LNCaP clone FGC (cell line): ENCODE measurements at places on chromosomes 4 and X.
A peak's percentile ranks its signal among the peaks of the same experiment; 100 is the strongest.

DNA sequence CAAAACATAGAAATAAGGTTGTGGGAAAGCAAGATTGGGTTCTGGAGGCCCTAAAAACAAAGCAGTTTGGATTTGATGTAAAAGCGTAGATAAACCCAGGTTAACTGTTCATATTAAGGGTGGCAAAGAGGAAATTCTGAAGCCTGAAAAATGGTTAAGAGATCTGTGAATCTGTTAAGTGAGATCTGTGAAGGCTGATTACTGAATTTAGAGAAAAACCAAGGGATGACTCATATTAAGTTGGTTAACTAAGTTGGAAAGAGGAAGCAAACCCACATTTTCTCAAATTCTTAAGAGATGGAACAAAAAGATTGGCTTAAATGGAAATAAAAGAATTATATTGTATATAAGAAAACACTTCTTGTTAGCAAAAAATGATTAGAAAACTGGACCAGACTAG is 22.8 kb downstream of the GPAT3 start:
- DNase-seq: no peak

GRCh38 chr4:145825255-145825654 is 113.4 kb downstream of the ZNF827 start:
- no peak for DNase-seq

DNA sequence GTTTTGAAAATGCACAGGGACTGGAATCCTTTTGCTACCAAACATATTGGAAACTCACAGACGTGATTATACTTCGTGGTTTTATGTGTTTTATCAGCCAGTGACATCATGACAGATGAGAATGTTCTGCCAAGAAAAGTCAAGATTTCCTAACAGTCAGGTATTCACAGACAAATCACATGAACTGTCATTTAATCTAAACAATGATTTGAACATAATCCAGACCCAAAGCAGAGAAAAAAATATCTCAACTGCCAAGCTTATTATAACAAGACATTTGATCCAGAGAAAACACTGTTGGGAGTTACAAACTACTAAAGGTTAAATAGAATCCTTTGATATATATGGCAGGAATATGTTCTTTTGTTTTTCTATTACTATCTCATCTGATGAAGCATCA is 635.9 kb upstream of the FRG1 start:
- no peak for DNase-seq

DNA sequence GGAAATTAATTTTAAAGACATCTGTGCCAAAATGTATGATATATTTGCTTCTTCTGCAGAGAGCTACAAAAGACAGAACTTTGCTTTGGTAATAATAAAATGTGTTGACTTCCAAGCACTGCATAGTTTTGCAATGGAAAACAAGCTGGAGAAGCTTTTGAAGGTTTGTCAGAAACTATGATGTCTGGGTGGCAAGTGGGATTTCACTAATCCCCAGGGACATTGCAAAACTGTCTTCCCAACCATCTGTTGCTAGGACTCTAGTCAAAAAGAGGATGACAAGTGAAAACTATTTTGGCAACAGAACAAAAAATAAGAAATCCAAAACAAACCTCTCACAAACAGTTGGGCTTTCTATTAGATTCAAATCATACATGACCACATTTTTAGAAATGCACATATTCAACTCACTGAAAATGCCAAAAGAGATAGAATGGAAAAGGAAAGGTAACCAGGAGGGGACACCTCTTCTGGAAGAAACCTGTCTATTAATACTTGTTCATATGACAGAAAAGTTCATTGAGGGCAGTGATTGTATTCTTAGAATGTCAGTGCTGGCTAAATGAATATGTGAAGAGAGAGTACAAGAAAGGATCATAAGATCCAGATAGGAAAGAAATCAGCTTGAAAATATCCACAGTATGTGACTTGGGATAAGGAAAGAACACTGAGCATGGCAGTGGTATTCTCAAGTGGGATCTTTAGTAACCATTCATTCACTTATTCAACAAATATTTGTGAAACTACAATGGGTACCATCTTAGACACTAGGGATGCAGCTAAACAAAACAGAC is 228.0 kb downstream of the RASL11B start:
- DNase-seq: no peak

- DNase-seq: peak; percentile 27
These were observed 49.4 kb downstream of the RPS6KA3 start for GRCh38 chrX:20217271-20217670.

DNA sequence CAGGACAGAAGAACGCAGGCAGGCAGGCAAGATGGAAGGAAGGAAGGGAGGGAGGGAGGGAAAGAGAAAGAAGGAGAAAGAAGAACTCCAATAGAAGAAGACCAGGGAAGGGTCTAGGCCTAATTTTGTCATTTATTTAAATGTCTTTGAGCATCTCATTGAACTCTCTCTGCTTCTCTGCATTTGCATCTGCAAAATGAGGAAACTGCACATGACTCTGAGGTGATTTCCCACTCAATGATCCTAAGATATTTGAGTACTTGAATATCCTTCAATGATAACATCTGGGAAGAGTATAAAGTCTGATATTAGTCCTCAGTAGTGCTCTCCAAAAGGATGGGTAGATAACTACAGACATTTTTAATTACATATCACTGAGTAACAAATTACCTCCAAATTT is 33.1 kb upstream of the RBPJ start:
- no peak for DNase-seq

- no peak for DNase-seq
These were observed 49.5 kb upstream of the SLC25A4 start for GRCh38 chr4:185093603-185094002.

- DNase-seq: no peak
These were observed 1.2 kb downstream of the NEK1 start for GRCh38 chr4:169611157-169611556.

GRCh38 chr4:91596718-91597117 is 707.0 kb upstream of the GRID2 start:
- no peak for DNase-seq

- DNase-seq: no peak
These were observed 110.9 kb downstream of the FRAS1 start for GRCh38 chr4:78168029-78168428.

DNA sequence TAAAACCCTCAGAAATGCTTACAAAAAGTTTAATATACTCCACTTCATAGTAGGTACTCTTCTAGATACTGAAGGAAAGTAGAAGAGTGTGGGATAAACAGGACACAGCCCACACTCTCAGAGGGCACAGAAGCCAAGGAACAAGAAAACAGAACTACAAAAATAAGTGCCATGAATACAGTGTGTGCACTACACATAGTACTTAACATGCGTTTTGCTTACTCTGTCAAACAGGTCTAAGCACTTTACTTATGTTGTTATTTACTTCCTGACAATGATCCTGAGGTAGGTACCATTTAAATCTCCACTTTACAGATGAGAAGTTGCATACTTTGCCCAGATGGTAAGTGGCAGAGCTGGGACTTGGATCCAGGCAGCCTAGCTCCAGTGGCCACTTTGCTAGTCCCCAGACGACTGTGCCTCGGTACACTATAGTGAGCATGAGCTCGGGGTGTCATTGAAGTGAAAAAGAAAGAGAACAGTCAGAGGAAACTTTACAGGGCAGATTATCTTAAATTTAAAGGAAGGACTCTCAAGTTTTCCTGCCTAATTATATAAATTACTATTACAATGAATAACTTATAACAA is 120.3 kb downstream of the BANK1 start:
- DNase-seq: no peak

DNA sequence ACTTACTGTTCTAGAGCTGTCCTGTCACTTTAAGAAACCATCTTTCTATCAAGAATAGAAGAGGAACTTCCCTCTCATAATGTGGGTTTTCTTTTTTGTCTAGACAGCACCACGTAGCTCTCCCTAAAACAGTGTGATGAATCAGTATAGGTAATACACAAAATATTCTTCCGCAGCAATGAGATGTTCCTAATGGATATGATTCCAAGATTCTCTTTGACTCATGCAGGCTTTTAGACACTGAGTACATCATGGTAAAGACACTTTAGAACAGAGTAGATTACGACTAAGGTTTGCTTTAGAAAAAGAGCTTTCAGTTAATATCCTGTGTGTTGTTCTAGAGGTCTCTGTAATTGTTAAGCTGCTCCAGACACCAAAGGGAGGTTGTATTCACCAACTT is 69.8 kb downstream of the PTTG2 start:
- DNase-seq: no peak

DNA sequence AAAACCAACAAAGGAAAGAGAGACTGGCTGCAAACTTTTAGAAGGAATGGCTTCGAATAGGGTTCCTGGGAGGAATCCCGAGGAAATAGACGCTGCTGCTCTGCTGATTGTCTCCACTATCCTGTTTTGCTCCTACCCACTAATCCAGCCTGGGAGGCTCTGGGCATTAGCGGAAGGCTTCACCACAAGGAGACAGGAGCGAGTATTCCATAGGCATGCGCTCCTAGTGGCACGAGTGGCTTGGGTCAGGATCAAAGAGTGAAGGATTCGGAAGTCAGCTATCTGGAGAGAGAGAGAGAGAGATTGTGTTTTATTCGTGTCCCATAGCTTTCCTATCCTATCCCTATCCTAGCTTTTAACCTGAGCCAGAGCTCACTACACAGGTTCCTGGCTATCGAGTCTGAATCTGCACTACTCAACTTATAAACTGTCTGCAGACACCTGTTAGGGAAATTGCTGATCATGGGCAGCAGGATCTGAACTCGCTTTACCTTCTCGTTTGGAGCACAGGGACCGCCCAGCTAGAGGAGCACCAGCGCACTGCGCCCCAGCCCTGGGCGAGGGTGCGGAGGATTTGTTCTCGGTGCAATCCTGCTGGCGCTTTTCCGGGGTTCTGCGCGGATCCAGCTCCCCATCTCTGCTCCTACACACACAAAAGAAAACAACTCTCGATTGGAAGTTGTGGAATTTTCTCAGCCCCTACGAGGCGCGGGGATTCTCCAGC is 740 bp upstream of the NPY2R start:
- DNase-seq: no peak

DNA sequence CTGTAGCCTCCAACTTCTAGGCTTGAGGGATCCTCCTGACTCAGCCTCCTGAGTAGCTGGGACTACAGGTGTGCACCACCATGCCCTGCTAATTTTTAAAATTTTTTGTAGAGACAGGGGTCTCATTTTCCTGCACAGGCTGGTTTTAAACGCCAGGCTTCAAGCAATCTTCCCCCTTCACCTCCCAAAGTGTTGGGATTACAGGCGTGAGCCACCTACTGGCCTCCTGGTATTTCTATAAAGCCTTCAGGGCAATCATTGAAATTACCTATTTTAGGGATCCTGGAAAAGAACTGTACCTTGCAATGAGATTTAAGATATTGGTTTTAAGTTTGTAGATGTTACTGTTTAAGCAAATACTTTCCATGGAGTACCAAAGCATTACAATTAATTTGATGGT is 13.5 kb upstream of the PLS3 start:
- no peak for DNase-seq

DNA sequence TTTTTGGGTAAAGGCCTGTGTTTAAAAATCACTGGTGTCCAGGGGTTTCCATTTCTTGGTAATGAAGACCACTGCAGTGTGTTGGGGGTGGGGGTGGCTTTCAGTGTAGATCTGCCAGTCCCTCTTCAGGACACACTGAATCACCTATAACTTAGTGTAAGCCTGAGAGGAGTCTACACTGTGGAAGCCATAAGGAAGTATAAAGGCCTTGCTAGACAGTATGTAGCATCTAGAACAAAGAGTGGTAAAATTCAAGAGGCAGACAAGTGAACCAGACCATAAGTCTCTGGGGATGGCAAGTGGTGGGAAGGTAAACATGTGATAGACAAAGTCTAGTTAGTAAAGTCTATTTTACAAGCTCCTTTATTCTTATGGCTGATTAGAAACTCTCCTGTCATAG is 191.8 kb downstream of the CCNG2 start:
- no peak for DNase-seq

GRCh38 chrX:65517923-65518322 is 16.7 kb downstream of the LAS1L start:
- DNase-seq: no peak

DNA sequence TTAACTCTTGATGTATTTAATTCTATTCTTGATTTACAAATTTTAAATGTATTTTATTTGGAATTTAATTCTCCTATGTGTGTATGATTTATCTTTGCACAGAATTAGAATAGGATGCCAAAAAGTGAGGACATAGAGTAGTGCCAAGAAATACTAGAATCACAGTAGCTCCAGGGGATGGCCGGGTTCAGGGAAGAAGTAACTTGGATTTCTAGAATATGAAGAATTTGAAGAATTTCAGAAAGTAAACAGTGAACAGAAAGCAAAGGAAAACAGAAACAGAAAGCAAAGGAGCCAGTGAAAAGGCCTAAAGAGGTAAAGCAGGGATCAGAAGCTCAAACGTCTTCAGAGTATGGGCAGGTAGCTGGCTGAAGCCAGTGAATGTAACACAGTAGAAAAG is 1187.6 kb downstream of the RPA4 start:
- no peak for DNase-seq

GRCh38 chrX:24027086-24027485 is at the start of gene KLHL15:
Gene KLHL15, minus strand, starts transcription at chrX:24027186. Its CDS starts 20,493 bp downstream, at chrX:24006693.
- no peak for DNase-seq

GRCh38 chr4:78297116-78297800 is 240.1 kb downstream of the FRAS1 start:
- no peak for DNase-seq

- no peak for DNase-seq
These were observed 60.3 kb downstream of the PRKX start for GRCh38 chrX:3653111-3653510.

DNA sequence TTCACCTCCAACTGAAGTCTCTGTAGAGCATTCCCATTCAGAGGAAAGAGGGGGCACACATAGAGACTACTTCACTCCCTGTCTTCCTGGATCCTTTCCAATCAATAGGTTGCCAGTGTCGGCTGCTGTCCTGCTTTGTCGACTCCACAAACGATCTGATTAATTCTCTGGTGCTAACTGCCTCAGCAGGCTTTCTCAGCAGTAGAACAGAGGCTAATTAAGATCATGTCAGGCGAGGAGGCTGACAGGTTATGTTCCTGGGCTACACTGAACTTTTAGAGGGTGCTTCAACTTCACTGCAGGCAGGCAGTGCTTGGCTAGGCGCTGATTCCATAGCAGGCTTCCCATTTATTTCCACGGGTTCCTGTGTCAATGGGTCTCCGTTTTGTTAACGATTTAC is 79.2 kb downstream of the GRIA3 start:
- DNase-seq: no peak
